Stimulated activated CD4-positive, alpha-beta T cell treated with anti-CD3 and anti-CD28 coated beads, Interleukin-15, amount 100 ng/mL, for 1 hour (primary cell): ENCODE measurements at places on chromosomes 5 and 9.

- no peak for DNase-seq
Measured at GRCh38 chr9:91415290-91415689, 8.3 kb downstream of the NFIL3 start.

DNA sequence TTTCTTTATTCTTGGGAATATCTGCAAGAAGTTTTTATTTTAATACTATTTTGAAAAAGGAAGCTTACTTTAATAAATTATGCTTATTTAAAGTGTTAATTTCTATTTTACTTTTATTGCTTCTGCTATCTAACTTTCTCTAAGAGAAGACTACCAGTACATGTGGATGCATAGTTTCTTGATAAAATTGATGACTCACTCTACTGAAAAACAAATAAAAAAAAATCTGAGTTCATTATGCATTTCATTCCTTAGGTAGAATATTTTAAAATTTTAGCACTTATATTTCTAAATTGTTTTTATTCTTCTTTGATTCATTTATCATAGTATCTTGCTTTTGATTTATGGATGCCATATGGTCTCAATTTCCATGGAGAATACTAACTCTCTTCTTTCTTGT, 217.9 kb downstream of the TAF11L14 start:
- no peak for DNase-seq

DNA sequence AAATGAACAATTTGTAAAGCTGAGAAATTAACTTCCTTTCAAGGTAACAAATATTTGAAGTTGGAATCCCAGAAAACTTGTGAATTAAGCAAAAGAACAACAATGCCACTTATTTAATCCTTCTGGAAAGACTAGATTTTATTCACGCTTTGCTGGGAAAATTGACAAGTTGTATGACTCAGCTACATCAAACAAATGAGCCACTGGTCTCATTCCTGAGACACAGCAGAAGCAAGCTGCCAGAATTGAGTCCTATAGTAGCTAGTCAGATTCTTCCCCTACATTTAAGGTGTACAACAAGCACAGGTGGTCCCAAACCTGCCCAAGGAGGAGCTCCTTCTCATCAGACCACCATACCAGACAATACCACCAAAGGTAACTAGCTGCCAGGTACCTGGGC, 280.7 kb downstream of the SPOCK1 start:
- no peak for DNase-seq

DNA sequence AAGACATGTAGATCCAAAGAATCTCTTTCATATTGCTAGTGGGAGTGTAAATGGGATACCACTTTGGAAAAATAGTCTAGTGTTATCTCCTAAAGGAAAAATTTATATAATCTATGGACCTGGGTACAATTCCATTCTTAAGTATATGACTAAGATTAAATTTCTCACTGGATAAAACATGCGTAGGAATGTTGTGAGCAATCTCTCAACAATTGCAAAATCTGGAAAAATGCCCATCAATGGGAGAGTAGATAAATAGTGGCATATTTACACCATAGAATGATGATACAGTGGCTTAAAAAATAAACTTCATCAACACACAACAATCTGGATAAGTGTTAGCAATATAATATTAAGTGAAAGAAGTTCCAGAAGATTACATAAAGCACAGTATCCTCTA, 469.5 kb downstream of the MAN2A1 start:
- no peak for DNase-seq

DNA sequence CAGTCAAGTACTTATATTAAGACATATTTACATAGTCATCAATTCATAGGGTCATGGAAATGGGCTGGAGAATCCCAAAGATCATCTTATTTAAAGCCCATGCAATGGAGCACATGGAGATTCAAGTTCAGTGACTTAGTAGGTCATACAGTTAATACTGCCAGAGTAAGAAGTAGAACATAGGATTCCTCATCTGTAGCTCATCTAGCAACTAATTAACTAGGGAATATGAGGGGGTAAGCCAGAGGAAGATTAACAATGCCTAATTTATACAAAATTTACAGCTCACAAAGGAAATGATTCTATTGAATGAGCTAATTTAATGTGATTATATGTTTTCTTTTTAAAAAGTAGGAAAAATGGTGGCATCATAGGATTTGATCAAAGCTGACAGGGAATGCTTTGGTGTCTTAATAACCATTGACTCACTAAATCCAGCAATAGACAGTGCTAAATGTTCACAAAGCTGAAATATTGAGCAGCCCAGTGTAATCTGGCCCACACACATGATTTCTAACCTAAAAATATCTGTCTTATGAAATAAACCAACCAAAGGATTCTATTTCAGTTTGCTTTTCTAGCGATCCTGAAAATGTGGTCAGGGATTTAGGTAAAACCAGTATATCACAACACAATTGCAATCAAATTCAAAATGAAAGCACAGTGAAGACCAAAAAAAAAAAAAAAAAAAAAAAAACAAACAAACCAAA, 53.3 kb downstream of the PRDM6 start:
- no peak for DNase-seq

DNA sequence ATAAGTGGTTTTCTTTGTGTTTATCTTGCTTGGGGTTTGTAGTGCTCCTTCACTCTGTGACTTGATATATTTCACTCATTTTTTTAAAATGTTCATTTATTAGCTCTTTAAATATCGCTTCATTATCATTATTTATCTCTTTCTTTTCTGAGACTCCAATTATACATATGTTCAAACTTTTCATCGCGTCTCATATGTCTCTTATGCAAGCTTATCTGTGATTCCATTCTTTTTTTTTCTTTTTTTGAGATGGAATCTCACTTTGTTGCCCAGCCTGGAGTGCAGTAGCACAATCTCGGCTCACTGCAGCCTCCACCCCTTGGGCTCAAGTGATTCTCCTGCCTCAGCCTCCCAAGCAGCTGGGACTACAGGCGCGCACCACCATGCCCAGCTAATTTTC, 73.9 kb upstream of the GABRP start:
- DNase-seq: no peak

DNA sequence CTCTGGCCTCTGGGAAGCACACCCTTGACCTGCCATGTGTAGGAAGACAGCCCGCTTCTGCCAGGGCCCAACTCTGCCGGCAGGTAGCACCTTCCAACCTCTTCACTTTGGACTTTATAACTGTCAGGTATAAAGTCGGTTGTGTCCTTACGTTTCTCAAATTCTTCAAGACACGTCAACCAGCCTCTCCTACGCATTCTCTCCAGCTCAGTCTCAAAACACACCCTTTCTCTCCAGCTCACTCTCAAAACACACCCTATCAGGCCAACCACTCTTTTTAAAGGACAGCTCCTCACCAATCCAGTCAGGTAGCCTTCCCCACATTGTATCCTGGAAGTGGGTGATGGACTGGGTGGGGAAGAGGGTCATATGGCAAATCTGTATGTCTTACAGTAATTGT, 13.5 kb downstream of the FXN start:
- DNase-seq: no peak

DNA sequence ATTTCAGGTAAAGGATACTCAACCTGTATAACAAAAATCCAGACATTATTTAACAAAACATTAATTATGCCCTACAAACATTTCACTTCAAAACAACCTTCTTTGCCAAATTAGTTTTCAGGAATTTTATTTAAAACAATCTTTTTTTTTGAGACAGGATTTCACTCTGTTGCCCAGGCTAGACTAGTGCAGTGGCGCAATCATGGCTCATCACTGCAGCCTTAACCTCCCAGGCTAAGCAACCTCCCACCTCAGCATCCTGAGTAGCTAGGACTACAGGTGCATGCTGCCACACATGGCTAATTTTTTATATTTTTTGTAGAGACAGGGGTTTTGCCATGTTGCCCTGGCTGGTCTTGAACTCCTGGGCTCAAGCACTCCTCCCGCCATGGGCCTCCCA, 3.9 kb downstream of the FNIP1 start:
- DNase-seq: no peak

DNA sequence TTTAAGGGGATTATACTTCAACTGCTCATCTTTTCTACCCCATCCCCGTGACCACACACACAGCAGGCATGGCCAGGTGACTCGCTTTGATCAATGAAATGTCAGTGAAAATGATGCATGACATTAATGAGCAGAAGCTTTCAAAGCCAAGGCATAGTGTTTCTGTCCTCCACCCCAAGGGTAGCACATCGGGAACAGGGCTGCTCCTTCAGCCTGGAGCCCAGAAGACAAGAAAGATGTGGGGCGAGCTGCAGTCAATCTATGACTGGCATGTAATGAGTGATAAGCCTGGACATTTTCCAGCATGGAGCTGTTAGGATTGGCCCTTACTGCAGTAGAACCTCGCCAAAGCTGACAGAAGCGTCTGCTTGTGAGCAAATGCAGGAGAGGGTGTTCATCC, 122.6 kb upstream of the IRX2 start:
- DNase-seq: no peak

DNA sequence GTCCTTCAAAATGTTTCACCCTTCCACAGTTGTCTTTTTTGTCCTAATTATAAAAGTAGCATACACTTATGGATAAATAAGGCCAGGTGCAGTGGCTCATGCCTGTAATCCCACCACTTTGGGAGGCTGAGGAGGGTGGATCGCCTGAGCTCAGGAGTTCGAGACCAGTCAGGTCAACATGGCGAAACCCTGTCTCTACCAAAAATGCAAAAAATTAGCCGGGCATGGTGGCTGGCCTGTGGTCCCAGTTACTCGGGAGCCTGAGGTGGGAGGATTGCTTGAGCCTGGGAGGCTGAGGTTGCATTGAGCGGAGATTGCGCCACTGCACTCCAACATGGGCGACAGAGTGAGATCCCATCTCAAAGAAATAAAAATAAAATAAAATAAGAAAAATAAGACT, 1.6 kb downstream of the C5orf52 start:
- DNase-seq: no peak

GRCh38 chr5:165201771-165202518, 1696.5 kb downstream of the MAT2B start:
- no peak for DNase-seq

GRCh38 chr5:143154510-143155370, 248.7 kb downstream of the NR3C1 start:
- no peak for DNase-seq

DNA sequence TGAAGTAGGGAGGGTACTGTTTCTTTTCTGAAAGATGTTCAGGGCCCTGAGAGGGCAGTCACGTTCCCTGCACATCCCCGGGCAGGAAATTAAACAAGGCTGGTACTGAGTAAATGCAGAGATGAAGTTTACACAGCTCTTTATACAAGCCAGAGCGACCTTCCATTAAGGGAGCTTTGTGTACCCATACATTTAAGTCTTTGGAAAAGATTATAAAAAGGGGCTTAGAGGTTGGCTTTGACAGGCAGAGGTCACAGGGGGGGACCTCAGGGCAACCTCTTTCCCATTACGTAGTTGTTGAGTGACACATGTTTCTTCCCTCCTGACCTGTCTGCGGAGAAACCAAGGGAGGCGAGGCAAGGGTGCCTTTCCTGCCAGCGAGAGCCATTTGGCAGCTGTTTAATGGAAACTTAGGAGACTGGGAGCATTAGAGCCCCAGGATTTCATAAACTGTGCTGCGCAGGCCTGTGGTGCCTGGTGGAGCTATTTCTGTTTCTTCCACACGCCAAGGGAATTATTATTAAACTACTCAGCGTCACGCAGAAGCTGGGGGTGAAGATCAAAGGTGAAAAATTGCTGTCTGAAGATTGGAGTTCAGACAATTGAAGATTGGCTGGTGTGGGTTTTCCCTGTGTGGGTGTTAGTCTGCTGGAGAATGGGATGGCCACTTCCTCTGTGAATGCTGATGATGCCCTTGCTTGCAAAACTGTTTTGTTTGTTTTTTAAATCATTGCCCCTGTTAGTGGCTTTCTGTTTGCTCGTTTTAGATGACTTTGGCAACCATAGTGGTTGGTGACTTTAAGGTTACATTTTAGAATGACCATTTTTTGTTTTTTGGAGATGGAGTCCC, 3.2 kb upstream of the SMIM32 start:
- no peak for DNase-seq

DNA sequence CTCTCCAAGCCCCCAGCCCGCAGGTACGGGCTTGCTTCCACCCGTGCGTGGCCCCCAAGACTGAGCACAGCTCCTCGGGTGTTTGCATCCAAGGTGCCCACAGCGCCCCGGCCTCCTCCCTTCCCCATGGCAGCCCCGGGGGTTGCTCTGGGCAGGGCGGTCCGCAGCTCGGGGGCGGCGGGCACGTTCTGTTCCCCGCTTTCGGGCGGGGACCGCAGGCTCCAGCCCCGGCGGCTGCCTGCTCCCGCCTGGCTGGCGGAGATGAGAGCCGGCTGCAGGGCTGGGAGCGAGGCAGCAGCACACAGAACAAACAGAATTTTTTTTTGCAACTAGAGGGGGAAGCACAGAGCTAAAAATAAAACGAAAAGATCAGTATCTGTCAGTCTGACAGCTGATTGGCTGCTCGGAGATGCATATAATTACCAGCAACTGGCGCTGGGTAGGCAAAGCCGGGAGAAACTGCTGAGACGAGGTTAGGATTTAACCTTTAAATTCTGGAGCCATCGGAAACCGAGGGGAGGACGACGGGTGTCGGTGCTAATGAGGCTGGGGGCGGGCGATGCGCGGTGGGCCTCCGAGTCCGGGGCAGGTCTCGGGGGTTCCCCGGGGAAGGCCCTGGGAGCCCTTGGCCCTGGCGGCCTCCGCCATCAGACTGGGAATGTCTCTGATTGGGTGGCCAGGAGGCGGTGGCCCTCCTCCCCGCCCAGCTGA, 142.7 kb upstream of the IER5L start:
- no peak for DNase-seq

DNA sequence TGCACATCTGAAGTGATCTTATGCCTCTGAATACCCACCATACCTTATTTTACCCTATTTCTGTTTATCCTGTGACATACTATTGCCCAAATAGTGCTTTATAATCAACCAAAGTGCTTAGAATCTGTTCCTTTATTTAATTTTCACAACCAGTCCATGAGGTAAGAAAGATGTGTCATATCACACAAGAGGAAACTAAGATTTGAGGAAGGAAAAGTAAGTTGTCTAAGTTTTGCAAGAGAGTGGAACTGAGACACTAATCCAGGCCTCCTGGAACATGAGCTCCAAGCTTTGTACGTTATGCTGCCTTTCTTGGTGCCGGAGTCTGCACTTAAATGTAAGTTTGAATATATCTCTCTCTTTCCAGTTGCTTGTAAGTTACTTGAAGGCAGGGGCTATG, 17.2 kb downstream of the KDM3B start:
- no peak for DNase-seq

GRCh38 chr9:78769690-78770089, 472.8 kb downstream of the PSAT1 start:
- no peak for DNase-seq

DNA sequence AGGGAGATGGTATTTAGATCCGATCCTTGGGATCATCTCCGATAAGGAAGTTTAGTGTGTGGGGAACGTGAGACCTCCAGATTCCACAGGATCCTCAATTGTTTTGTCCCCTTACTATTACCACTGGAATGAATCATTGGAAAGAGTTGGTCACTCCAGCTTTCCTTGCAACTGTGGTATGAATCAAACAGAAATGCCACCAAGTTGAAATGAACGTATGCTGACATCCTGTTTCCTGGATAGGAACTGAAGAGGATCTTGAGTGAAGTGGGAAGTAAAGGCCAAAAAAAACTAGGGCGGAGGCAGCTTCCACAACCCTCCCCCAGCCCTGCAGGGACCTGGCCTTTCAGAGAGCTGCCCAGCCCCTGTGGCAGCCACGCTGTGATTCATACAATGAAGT, 23.9 kb downstream of the IRX1 start:
- DNase-seq: no peak
